Ovary (tissue), 10 donors: ENCODE measurements at places on chromosomes 16 and 17. TPM values are rescaled to one million over a fixed set of nuclear protein-coding genes. Genes with fewer than 3 reads are reported as not detected.

MEFV gene
- 0.23 TPM for total RNA-seq

GRCh38 chr16:397736-398332 is 835 bp downstream of the NME4 start:
- DNase-seq = peak; percentile 70

CD79B gene
- total RNA-seq = 1.0 TPM

SHISA9 gene
- total RNA-seq = not detected

DNA sequence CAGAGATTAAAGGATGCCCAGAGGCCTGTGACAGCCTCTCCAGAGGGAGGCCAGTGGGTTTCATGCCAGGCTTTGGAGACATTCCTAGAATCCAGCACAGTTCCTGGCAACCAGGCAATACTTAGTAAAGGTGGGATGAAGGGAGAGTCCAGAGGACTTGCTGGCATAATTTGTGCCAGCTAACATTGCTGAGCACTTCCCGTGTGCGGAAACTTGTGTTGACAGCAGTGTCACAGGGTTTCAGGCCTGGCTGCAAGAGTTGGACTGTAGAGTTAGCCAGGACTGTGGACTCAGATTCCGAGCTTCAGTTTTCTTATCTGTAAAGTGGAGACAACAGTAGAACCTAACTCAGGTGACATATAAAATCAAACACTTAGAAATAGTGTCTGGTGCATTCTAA is 141.7 kb downstream of the SALL1 start:
- no peak for DNase-seq

- DNase-seq = no peak
Observed at GRCh38 chr17:20203018-20203417, 193.9 kb downstream of the SPECC1 start.

C16orf74 gene
- 0.66 TPM for total RNA-seq

WNT9B gene
- not detected for total RNA-seq

ZNF646 gene
- total RNA-seq = 12.4 TPM

DNA sequence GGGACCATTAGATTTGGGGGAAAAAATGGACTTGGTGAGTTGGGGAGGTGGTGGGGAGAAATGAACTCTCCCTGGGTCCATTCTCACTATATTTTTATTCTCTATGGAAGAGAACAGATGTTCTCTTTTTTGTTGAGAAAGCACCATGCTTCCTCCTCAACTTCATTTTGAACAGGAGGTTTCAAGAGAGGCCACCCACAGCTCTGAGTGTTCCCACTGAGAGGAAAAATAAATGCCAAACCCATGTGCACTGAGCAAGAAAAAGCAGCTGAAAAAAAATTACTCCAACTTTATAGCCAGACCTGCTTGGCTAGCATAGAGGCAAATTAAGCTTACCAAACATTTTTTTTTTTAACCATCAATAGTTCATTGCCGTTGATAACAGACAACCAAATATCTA is 883.6 kb downstream of the KCNJ2 start:
- no peak for DNase-seq

GRCh38 chr17:2025622-2026309 is 632 bp upstream of the RTN4RL1 start:
- DNase-seq = peak; percentile 78

DNA sequence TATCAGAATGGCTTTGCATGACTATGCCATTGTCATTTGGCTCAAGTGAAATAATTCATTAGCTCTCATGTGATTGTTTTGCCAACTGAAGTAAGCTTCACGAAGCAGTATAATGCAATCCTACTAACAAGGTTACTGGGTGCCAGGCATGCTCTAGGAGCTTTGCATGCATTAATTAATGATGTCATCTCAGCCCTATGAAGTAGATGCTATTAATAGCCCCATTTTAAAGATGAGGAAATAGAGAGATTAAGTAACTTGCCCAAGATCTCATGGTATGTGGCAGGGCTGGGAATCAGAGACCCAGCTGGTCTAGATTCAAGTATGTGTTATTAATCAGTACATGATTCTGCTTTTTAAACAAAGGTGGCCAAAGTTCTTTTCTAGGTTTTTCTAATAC is 14.1 kb downstream of the KRT39 start:
- no peak for DNase-seq

DNA sequence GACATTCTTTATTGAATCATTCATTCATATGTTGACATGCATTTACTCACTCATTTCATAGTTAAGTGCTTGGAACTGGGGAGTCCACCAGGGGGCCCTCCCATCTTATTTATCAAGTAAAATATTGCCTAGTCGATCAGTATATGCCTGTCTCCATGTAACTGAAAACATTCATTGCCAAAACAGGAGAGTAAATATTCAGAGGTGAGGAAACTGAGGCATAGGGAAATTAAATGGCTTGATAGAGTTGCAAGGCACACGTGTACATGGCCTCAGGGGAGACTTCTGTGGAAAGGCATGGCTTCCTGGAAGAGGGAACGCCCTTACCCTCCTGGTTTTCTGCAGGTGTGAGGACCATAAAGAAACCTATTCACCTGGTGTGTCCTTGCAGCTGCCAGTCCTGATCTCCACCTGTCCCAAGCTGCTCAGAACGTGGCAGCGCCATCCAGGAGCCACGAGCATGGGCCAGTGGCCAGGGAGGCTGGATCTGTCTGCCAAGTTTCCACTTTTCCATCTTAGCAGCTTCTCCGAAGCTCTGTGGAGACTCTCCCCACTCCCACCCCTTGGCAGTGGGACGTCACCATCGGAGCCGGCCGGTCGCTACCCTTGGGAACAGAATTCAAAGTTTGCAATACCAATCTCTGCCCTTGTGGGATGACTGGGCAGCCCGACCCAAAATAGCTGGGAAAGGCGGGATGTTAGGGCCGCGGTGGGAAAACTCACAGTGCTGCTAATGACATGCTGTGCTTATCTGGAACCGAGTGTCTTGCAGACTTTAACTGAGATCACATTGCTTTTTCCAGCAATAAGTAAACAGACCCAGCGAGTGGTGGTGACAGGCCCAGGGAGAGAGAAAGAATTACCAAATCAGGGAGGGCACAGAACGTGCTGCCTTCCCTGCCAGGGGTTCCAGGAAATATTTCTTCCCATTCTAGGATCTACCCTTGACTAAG is 4.1 kb upstream of the C1QTNF1 start:
- peak; percentile 62 for DNase-seq

- DNase-seq = no peak
Observed at GRCh38 chr17:11565591-11565990, 32.7 kb upstream of the DNAH9 start.

DNA sequence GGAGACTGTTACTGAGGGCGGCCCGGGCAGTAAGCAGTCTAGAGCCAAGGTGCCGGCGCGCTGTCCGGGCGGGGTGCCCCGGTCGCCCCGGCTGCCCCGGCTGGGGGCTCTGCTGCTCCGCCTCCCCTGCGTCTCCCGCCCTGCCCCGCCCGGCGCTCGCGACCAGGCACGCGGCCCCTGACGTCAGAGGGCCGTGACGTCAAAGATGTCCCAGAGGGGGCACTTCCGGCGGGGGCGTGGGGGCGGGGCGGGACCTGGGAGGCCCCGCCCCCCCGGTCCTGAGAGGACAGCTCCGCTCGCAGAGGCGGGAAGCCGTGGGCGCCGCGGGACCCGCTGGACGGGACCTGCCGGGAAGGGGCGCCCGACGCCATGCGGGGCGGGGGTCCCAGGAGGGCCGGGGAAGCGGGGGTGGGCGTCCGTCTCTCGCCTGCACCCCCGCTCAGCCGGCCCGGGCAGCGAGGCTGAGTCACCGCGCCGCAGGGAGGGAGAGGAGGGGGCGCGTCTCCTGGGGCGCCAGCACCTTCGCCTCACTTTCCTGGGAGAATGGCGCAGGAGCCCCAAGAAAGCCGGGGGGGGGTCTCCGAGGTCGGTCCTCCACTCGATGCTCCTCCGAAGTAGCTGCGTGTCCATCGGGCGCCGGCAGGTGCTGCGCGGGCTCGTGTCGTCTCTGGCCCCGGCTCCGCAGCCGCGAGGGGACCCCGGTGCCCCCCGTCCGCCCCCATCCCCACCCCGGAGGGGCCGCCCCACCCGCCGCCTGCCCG is 4.4 kb upstream of the HIC1 start:
- DNase-seq = peak; percentile 84

- no peak for DNase-seq
Observed at GRCh38 chr17:17509601-17510425, 13.6 kb upstream of the RASD1 start.

DNA sequence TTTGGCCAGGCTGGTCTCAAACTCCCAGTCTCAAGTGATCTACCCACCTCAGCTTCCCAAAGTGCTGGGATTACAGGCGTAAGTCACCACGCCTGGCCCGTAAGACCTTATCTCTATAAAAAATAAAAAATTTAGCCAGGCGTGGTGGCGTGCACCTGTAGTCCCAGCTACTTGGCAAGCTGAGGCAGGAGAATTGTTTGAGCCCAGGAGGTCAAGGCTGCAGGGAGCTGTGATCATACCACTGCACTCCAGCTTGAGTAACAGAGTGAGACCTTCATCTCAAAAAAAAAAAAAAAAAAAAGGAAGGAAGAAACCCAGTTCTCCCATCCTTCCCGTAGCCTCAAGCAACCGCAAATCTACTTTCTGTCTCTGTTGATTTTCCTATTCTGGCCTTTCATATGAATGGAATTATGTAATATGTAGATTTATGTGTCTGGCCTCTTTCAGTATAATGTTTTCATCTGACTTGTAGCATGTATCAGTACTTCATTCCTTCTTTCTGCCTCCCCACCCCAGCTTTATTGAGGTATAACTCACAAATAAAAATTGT is 11.2 kb downstream of the CASC3 start:
- no peak for DNase-seq
